ENCODE measurements at places on chromosomes 16 and 17.

DNA sequence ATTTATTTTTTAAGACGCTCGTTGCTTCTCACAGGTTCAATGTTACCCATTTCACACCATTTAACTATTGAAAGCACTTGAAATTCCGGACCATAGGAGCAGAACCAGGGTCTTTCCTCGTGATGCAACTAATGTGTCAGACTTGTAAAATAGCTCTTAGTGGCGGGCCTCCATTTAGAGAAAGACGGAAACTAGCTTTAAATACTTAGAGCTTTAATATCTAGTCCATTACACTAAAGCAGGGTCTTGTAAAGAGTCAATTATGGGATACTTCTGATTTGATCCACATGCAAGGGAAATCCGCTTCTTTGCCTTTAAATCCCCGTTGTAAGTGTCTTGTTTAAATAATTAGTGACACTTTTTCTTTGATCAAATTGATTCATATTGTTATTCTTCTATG is 56.6 kb downstream of the NACA2 start:
- no peak for DNase-seq

- DNase-seq: no peak
Measured at GRCh38 chr17:74803971-74804370, 27.8 kb upstream of the NAT9 start.

DNA sequence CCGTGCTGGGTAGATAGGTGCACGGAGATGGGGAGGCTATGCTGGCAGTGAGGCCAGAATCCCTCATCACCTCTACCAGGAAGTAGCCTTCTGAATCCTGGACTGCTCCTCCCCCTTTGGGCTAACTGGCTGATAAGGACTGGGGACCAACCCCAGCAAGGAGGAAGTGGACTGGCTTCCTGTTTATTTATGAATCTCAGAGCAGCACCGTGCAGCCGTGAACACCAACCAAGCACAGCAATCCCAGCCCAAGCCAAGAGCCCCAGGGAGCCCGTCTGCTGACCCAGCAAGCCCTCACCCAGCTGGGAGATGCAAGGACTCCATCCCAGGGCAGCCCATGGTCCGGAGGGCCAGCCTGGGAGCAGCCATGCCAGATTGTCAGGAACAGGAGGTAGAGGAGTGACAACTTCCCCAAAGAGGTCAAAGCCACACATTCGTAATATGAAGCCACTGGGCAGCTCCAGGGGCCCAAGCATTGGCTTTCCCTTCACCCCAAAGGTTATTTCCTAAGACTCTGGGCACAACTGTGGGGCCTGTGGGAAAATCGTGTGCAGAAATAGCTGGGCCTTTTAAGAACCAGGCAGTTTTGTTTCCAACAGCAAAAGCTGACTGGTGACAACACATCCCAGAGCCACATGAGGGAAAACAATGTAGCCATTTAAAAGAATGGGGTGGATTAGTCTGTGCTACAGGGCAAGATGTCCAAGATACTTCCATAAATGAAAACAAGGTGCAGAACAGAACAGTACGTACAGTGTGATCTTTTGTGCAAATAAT is 23.9 kb downstream of the PHB1 start:
- no peak for DNase-seq

DNA sequence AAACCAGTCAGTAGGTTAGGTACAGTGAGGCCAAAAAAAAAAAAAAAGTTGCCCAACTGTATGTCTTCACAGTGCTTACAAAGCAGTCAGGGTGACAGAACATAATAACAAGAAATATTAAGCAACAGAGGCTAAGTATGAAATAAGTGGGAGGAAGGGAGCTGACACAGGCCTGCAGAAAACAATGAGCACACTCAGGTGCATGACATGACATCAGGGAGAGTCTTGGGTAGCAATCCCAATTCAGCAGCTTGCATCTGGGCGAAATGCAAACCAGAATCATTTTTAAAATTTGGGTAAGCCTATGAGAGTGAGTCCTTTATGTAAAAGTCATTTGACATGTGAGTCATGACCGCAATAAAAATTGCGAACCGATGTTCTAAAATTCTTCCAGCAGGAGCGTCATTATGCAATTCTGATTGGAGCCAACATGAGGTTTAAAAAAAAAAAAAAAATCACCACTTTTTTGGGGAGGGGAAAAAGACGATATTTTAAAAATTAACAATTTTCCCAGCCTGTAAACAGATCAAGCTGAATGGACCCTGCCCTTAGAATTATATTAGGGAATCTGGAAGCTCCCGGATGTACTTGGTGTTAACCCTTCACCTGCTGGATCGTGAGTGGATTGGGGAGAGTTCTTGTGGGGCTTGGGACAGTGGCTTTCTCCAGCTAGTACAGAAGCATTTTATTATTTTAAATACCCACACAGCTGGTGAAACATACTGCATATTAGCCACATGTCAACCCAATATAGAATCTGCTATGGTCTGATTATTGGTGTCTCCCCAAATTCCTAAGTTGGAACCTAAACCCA is 127.9 kb downstream of the NPIPB5 start:
- DNase-seq: no peak

GRCh38 chr16:57741660-57742191 is 6.2 kb downstream of the KATNB1 start:
- DNase-seq: no peak

GRCh38 chr17:68710035-68710780 is 109.0 kb upstream of the FAM20A start:
- DNase-seq: no peak

DNA sequence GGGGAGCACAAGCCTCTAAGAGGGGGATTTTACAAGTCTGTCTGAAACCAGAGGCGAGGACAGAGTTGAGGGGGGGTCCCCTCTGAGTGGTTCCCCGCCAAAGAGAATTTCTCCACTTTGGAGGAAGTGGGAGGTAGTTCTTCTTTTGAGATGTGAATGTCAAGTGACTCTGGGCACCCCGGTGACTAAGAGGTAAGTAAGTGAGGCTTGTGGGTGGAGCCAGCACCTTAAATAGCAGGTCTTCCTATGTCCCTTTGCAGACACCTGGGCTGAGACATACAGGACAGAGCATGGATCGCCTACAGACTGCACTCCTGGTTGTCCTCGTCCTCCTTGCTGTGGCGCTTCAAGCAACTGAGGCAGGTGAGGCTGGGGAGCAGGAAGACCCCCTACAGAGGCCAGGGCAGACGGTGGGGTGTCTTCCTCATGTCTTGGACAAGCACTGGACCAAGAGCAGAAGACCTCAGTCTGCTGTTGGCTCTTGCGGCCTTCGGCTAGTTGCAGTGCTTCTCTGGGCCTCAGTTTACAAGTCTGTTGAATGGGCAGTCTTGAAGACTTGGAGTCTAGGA is at the start of gene CCL22:
CCL22 (plus strand) TSS at position 257 of the 569 bp plus-strand sequence; CDS start at position 291, 34 bp downstream.
- no peak for DNase-seq

GRCh38 chr16:81848306-81848853 is 69.3 kb downstream of the PLCG2 start:
- DNase-seq: no peak

DNA sequence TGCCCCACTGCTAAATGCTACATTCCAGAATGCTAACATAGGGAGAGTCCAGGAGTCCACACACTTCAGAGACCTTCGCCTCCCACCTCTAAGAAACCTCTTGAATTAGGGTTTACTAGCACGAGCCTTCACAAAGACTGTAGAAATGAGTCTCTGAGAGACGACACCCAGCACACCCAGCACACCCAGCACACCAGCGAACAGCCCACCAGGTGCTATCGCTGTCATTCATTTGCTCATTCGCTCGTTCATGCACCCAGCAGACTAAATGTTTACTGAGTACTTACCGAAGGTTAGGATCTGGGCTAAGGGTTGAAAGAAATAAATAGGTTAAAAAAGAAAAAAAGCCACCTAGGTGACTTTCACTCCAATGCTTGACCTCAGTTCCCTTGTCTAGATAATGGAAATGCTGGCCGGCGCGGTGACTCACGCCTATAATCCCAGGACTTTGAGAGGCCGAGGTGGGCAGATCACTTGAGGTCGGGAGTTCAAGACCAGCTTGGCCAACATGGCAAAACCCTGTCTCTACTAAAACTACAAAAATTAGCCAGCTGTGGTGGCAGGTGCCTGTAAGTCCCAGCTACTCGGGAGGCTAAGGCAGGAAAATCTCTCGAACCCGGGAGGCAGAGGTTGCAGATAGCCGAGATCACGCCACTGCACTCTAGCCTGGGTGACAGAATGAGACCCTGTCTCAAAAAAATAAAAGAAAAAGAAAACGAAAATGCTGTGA is 100.8 kb downstream of the ADCY9 start:
- DNase-seq: no peak

- DNase-seq: no peak
Measured at GRCh38 chr16:56547949-56548567, 16.8 kb upstream of the MT4 start.

Data from stimulated activated CD8-positive, alpha-beta memory T cell treated with anti-CD3 and anti-CD28 coated beads, Interleukin-4, amount 100 ng/mL, for 4 hours (primary cell).